ENCODE measurements at places on chromosomes 1 and 21. TPM values are rescaled to one million over a fixed set of nuclear protein-coding genes. Genes with fewer than 3 reads are reported as not detected.

- H3K4me3 ChIP-seq = no peak overlapping the region
- no peaks in the 10 kb centered on the region for H3K27me3 ChIP-seq
- H3K4me1 ChIP-seq = no peaks in the 10 kb centered on the region
- no peaks in the 10 kb centered on the region for H3K36me3 ChIP-seq
- no peak overlapping the region for H3K27ac ChIP-seq
Measured at GRCh38 chr1:183685112-183685713, 32.1 kb upstream of the APOBEC4 start.

- H3K36me3 ChIP-seq = peaks cover 56% of the 10 kb centered on the region
- H3K27ac ChIP-seq = no peak overlapping the region
- H3K4me3 ChIP-seq = peak overlapping the region; percentile 98
- no peak for DNase-seq
- H3K4me1 ChIP-seq = no peaks in the 10 kb centered on the region
Measured at GRCh38 chr1:67429011-67429527, 1.1 kb downstream of the SERBP1 start.

DNA sequence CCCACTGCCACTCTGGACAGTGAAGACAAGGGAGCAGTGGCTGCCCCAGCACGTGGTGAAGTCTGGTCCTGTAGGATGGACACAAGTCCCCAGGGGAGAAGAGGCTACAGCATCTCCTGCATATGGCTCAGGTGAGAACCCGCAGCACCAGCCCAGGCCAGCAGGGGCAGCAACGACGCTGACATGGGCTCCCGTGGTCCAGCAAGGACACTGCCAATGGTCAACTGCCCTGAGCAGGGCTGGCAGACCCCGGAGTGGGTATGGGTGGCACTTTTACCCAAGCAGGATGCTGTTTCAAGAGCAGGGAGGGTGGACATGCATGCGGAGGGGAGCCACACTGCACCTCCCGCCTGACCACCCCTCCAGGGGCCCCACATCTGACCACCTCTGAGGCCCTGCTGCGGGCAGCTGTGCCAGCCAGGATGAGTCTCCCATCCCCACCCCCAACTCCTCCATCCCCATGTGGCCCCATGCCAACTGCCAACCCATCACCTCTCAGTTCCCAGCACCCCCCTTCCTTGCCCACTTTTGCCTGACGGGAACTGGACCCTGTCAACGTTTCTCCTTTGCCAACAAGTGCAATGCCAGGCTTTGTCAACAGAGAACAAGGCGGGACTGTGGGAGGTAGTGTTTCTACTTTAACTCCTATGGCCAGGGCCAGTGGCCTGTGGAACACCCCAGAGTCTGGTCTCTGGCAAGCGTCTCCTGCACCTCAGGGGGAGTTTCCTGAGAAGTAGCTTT, 8.6 kb downstream of the MORN1 start:
- no peaks in the 10 kb centered on the region for H3K27me3 ChIP-seq
- no peaks in the 10 kb centered on the region for H3K4me1 ChIP-seq
- H3K27ac ChIP-seq = no peak overlapping the region

DNA sequence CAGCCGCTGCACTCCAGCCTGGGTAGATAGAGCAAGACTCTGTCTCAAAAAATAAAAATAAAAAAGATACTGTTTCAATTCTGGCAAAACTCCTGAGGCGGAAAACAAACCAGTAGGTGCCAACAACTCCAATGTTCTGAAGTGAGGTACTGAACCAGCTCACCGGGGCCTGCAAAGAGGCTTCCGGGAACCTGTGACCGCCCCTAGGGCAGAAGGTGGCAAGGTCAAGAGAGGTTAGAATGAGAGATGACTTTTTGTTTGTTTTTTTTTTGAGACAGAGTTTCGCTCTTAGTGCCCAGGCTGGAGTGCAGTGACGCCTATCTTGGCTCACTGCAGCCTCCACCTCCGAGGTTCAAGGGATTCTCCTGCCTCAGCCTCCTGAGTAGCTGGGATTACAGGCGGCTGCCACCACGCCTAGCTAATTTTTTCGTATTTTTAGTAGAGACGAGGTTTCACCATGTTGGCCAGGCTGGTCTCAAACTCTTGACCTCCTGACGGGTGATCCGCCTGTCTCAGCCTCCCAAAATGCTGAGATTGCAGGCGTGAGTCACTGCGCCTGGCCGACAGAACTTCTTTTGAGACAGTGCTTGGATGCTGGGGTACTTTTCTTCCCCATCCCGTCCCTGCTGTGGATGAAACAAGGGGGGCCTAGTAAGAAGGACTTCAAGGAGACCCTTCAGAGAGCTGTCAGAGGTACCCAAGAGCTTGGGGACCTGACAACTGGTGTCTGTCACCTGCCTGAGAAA, 91.9 kb upstream of the SLC25A33 start:
- DNase-seq = no peak
- no peaks in the 10 kb centered on the region for H3K4me1 ChIP-seq
- H3K4me3 ChIP-seq = no peak overlapping the region
- H3K27ac ChIP-seq = no peak overlapping the region
- no peaks in the 10 kb centered on the region for H3K27me3 ChIP-seq

DNA sequence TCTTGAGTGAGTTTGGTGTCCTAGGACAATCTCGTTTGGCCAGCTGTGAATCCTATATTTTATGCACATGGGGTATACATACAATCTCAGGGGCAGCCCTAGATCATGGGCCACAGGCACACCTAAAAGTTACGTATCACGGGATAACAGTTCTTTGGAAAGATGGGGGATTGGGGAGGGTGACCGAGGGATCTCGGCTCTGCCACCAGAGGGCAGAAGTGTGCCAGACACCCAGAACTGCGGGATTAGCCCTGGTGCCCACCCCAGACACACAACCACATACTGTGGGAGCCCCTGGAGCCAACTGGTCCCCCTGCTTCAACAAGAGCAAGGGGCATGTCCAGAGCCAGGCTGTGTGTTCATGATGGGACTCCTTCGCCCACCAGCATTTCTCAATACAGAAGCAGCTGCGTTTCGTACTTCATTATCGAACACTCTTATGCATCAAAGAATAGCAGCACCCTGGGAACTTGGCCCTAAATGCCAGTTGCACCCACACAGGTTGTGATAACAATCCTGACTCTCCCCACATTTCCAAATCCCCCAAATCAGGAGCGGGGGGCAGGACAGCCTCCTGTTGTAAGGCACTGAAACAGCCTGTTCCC, 37.4 kb downstream of the TMCO4 start:
- H3K4me3 ChIP-seq = no peak overlapping the region
- no peaks in the 10 kb centered on the region for H3K27me3 ChIP-seq
- no peak overlapping the region for H3K27ac ChIP-seq
- DNase-seq = peak; percentile 61
- H3K4me1 ChIP-seq = peaks cover 6% of the 10 kb centered on the region
- no peaks in the 10 kb centered on the region for H3K36me3 ChIP-seq

DNA sequence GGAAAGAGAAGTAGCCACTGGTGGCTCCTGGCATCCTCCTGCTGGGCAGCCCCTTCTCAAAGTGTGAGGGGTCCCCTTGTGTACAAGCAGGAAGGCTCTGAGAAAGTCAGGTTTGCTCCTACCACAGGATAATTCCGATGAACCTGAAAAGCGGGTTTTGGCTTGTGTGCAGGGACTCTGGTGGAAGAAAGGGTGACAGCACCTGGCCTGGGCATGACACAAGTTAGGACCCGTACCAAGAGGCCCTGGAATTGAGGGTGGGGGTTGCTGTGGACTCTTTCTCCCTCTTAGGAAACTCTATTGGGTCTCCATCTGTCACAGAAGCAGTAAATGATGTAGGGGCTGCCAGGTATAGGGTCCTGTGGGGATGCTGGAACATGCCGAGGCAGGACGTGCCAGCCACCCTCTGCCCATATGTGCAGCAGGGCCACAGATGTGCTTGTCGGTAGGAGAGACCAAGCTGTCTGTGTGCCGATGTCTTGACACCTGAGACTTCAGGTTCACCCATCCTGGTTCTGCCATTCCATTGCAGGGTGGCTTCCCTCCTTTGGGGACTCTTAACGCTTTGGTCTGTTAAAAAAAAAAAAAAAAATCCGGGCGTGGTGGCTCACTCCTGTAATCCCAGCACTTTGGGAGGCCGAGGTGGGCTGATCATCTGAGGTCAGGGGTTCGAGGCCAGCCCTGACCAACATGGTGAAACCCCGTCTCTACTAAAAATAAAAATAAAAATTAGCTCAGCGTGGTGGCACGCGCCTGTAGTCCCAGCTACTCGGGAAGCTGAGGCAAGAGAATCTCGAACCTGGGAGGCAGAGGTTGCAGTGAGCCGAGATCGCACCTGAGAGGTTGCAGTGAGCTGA, 9.8 kb downstream of the C1orf35 start:
- H3K27me3 ChIP-seq = no peaks in the 10 kb centered on the region
- DNase-seq = peak; percentile 12
- H3K36me3 ChIP-seq = peaks cover 44% of the 10 kb centered on the region
- no peaks in the 10 kb centered on the region for H3K4me1 ChIP-seq

GRCh38 chr1:216627252-216627651, 96.0 kb downstream of the ESRRG start:
- H3K36me3 ChIP-seq = no peaks in the 10 kb centered on the region
- DNase-seq = no peak
- H3K27ac ChIP-seq = no peak overlapping the region
- H3K27me3 ChIP-seq = no peaks in the 10 kb centered on the region
- no peaks in the 10 kb centered on the region for H3K4me1 ChIP-seq
- H3K4me3 ChIP-seq = no peak overlapping the region

DNA sequence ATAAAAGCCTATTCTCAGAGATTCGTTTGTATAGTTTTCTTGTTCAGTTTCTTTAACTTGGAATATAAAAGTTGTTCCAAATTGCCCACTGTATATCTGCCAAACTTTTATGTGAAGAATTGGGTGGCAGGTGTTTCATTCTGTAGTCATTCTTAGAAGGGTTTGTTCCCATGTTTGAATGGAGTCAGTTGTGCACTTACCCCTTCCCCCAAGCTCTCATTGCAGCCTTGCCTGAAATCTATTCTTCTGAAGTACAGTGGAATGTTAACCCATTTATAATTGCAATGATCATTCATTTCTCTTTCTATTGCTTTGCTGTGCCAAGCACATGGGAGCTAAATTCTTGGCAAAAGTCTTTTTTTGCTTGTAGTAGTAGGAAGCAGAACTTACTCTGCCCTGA, 375.3 kb upstream of the C1orf87 start:
- H3K4me3 ChIP-seq = no peak overlapping the region
- no peaks in the 10 kb centered on the region for H3K36me3 ChIP-seq

- DNase-seq = no peak
- H3K4me3 ChIP-seq = no peak overlapping the region
Measured at GRCh38 chr1:165890684-165891083, 63.3 kb downstream of the UCK2 start.

- DNase-seq = no peak
- no peak overlapping the region for H3K4me3 ChIP-seq
- H3K4me1 ChIP-seq = no peaks in the 10 kb centered on the region
- no peaks in the 10 kb centered on the region for H3K27me3 ChIP-seq
Measured at GRCh38 chr1:160945079-160945478, 9.5 kb downstream of the ITLN2 start.

DNA sequence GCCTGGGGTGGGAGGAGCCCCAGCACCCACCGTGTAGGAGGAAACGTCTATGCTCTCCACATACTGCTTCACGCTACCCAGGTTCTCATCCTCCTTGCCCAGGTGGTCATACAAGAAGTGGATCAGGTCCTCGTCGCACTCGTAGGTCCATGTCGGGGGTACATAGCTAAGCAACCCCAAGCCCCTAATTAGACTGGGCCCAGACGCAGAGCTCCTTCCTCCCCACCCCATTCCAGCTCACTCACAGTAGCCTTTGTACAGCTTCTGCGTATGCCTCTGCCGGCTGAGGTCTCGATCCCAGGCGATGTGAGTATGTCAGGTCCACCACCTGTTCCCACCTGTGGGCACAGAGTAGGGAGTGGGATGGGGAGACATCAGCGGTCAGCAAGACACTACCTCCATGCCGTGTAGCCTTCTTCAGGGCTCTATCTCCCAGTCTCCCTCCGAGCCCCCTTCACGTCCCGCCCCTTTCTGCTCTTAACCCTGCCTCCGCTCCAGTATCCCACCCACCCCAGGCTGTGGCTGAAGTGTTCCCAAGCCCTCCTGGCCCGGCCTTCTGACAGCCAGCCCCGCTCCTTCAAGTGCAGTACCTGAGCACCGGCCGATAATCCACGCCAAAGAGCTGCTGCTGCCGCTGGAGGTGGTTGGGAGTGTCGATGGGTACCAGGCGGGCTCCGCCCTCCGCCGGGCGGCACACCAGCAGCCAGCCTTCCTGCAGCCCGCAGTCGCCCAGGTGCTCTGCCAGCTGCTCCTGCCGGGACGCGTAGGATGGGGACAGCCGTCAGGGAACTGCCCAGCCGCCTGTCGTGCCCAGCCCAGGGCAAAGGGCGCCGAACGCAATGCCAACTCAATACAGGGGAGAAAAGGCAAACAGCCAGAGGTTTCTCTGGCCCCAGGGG, 919 bp downstream of the HECTD3 start:
- peak overlapping the region; percentile 87 for H3K4me3 ChIP-seq
- H3K27me3 ChIP-seq = no peaks in the 10 kb centered on the region
- peaks cover 7% of the 10 kb centered on the region for H3K4me1 ChIP-seq
- DNase-seq = no peak
- peaks cover 57% of the 10 kb centered on the region for H3K36me3 ChIP-seq

- no peaks in the 10 kb centered on the region for H3K27me3 ChIP-seq
- no peaks in the 10 kb centered on the region for H3K36me3 ChIP-seq
- peak; percentile 43 for DNase-seq
Measured at GRCh38 chr1:15207031-15207828, 39.8 kb upstream of the FHAD1 start.

GRCh38 chr1:34165422-34165921, 442 bp upstream of the CSMD2 start:
- H3K36me3 ChIP-seq = peaks cover 5% of the 10 kb centered on the region
- DNase-seq = peak; percentile 51
- no peak overlapping the region for H3K27ac ChIP-seq
- H3K4me3 ChIP-seq = peak overlapping the region; percentile 92

The LCE3D gene
- not detected for total RNA-seq

The OR2T35 gene
- not detected for total RNA-seq

The DPM3 gene
- 47.4 TPM for total RNA-seq

The SMAP2 gene
- total RNA-seq = 8.2 TPM

The CFHR5 gene
- total RNA-seq = not detected

The FCER1G gene
- 0.90 TPM for total RNA-seq
